Hematopoietic multipotent progenitor cell treated with erythropoietin and hydrocortisone succinate and interleukin-3 and kit ligand, for 15 days (in vitro differentiated cells): ENCODE measurements at places on chromosomes 4 and X.

DNA sequence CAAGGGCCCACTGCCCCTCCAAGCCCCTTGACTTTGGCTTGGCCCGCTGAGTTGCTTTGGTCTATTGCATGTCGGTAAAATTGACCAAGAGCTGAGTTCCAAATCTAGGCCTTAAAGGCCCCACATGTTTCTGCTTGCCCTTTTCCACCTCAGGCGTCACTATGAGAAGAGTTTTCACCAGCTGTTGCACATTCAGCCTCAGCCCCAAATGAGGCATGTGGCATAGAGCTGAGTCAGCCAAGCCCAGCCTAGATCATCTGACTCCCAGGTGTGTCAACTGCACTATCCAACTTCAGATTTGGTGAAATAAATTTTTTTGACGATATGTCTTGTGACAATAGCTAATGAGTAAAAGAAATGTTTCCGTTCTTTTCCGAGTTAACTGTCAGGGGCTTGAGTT is 424.5 kb upstream of the FAM47C start:
- DNase-seq = no peak

DNA sequence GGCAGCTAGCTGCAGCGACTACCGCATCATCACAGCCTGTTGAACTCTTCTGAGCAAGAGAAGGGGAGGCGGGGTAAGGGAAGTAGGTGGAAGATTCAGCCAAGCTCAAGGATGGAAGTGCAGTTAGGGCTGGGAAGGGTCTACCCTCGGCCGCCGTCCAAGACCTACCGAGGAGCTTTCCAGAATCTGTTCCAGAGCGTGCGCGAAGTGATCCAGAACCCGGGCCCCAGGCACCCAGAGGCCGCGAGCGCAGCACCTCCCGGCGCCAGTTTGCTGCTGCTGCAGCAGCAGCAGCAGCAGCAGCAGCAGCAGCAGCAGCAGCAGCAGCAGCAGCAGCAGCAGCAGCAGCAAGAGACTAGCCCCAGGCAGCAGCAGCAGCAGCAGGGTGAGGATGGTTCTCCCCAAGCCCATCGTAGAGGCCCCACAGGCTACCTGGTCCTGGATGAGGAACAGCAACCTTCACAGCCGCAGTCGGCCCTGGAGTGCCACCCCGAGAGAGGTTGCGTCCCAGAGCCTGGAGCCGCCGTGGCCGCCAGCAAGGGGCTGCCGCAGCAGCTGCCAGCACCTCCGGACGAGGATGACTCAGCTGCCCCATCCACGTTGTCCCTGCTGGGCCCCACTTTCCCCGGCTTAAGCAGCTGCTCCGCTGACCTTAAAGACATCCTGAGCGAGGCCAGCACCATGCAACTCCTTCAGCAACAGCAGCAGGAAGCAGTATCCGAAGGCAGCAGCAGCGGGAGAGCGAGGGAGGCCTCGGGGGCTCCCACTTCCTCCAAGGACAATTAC is 1.4 kb downstream of the AR start:
- DNase-seq = no peak

DNA sequence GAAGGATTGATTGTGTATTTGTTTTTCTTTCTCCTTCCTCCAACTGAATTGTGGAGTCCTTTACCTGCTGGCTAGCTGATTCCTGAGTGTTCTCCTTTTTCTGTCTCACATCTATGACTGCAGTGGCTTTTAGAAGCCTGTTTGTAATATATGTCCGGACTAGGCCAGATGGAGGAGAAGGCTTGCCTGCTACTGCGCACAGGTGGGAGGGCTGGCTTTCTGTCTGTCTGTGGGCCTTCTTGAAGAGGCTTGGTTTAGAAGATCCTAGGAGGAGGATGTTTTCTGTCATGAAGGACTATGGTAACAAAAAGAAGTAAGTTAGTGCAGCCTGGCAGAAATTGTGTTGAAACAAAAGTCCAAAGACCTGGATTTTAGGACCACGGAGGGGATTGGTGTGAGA is 8.5 kb downstream of the PPP1R3F start:
- no peak for DNase-seq

DNA sequence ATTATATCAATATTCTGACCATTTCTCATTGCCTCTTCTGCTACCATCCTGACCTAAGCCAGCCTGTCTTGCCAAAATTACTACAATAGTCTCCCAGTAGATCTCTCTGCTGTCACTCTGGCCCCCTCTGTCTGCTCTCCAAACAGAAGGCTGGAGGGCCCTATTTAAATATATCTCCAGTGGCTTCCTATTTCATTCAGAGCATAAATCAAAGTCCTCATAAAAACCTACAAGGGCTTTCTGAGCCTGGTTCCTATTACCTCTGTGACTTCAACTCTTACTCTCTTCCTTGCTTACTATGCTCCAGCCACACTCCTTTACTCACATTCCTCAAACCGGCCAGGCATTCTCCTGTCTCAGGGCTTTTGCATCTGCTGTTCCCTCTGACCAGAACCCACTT is 19.0 kb downstream of the IGSF1 start:
- no peak for DNase-seq

DNA sequence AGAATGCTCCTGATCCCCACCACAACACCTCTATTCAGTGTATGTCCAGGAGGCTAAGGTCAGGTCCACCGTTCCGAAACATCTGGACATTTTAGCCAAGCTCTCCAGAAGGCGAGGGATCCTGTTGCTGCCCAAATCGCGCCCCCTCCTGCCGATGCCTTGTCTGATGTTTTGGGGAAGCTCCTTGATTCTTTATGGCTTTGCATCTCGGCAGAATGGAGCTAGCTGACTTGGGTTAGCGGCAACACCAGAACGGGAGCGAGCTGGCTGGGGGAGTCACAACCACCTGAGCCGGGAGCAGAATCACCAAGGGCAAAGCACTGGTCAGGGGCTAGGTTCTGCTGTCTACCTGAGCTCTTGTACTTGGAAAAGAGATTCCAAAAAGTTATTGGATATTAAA is 6.6 kb upstream of the POU3F4 start:
- DNase-seq = no peak

DNA sequence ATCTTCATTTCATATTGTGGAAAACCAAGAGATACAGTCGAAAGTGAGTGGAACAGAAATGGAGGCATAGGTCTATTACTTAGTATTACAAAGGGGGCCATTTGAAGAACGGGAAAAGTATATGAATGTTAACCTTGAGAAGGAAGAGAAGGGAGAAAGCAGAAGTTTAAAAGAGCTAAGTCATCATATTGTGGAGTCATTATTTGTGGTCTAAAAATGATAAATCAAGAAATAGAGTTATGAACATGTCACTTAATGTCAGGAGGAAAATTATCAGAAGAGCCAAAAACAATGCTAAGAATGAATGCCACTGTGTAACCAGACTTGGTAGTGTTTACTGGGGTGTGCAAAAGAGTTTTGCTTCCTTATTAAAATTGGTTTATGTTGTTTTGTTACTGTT is 589.5 kb upstream of the LCORL start:
- DNase-seq = no peak

GRCh38 chr4:129369361-129370010 is 273.5 kb downstream of the C4orf33 start:
- DNase-seq = no peak

DNA sequence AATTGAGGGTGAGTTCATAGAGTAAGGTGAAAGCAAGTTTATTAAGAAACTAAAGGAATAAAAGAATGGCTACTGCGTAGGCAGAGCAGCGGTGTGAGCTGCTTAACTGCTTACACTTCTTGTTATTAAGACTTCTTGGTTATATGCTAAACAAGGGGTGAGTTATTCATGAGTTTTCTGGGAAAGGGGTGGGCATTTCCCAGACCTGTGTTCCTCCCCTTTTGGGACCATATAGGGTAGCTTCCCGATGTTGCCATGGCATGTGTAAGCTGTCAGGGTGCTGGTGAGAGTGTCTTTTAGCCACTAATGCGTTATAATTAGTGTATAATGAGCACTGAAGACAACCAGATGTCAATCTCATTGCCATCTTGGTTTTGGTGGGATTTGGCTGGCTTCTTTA is 126.5 kb downstream of the ARSF start:
- no peak for DNase-seq

- no peak for DNase-seq
Measured at GRCh38 chrX:19174401-19175025, 52.2 kb upstream of the ADGRG2 start.
